Hippocampal formation (tissue), 2 donors: ENCODE measurements at places on chromosomes 7 and 10.
A peak's percentile ranks its signal among the peaks of the same experiment; 100 is the strongest.

DNA sequence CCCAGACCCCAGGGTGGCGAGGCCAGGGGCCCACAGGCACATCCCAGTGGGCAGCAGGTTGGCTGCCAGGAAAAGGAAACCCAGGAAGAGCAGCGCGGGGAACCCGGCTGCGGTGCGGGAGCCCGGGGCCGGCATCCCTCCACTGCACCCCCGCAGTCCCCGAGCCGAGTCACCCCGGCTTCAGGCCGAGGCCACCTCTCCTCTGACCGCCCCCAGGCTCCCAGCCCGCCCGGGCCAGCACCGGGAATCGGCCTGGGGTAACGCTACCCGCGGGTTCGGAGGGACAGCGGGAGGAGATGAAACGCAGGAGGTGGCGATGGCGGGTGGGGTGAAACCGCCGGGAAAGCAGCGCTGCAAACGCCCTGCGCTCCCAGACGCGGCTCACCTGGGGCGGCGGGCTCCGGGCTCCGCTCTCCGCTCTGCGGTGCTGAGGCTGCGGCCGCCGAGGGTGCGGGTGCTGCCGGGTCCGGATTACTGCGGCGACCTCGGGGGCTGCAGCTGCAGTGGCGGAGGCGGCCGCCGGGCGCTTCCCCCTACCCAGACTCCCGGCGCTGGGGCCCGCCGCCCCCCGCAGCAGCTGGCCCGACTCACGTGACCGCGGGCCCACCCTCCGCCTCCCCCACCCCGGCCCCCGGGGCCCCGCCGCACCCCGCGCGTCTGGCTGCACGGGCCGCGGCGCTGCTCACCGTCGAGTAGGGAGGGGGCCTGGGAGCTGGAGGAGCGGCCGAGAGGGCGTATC lies at the start of gene SCRN1:
SCRN1 (minus strand) TSS at position 545 of the 739 bp plus-strand sequence. CDS start 20,734 bp downstream, outside the sequence.
- peak; percentile 41 for DNase-seq

- DNase-seq, result no peak
Observed at GRCh38 chr7:29442146-29442545, 121.5 kb upstream of the PRR15 start.

- no peak for DNase-seq
Observed at GRCh38 chr10:70481105-70481504, 2.5 kb downstream of the PALD1 start.

GRCh38 chr10:8437896-8438295 lies 383.4 kb downstream of the GATA3 start:
- DNase-seq, result no peak

GRCh38 chr7:95772298-95772770 lies at the start of gene DYNC1I1:
Gene DYNC1I1 (plus strand): TSS chr7:95772554. CDS start chr7:95804730, 32,176 bp downstream.
- peak; percentile 54 for DNase-seq

DNA sequence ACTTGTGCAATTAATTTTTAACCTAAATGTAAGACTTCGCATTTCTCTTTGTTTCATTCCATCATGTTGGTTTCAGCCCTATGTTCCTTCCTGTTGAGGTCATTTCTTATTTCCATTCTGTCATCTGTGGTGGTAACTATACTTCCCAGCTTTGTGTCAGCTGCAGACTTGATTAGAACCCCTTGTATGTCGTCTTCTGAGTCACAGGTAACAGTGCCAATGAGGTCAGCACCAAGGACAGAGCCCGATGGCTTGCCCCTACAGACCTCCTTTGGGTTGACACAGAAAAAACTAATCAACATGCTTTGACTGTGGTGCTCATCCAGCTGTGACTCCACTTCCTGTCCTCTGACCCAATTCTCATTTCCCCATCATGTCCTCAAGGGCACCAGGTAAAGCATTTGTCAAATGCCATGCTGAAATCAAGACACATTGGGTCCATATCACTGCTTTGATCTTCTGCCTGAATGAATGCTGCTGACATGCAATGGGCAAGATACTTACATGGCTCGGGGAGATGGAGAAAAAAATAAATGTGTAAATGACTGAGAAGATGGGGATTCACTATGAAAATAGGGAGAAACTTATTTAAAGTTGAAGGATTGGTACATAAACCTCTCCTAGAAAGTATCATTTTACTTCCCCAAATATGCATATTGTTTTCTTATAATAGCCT lies 25.6 kb upstream of the CRTAC1 start:
- DNase-seq, result no peak

- DNase-seq, result no peak
Observed at GRCh38 chr10:103507235-103508191, 14.0 kb downstream of the NEURL1 start.

GRCh38 chr7:51239691-51240090 lies 76.9 kb downstream of the COBL start:
- no peak for DNase-seq

DNA sequence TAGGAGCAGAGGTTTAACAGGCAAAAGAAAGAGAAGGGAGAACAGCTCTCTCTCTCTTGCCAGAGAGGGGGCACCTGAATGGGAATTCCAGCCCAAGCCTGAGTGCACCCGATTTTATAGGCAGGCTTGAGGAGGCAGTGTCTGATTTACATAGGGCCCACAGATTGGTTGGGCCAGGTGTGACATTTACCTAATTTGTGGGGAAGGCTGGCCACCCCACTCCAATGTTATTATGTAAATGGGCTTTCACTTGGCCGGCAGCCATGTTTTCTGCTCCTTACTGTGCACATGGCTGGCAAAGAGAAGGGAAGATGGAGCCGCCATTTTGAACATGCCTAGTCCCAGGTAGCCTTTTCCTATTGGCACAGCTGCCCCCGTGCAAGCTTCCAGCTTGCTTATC lies 735.5 kb upstream of the AUTS2 start:
- DNase-seq, result no peak

- DNase-seq, result no peak
Observed at GRCh38 chr10:100282907-100283306, 3.6 kb downstream of the BLOC1S2 start.

DNA sequence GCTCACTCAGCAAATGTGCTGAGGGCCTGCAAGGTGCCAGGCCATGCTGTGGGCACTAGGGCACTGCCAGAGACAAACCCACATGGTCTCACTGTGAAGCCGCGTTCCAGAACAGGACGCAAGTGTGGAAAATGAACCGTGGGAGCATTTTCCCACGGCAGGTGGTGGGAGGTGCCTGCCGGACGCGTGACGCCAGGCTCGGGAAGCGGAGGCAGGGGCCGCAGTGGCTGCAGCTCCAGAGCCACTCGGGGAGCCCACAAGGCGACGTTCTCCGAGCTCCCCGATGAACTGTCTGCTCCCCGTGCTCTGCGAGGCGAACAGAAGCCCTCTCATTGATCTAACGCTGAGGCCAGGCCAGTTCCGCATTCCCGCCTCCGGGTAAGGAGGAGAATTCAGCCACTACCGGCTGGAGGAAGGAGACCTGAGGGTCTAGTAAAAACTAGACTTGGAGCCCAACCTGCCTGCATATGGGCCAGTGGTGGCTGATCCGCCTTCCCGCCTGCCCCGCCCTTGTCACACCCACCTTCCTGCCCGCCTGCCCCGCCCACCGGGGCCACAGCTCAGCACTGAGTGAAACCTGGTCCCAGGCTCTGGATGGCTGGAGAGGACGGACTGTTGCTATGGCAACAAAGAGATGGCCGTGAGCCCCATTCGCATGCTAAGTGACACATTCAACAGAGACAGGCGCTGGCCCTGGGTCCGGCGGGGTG lies 13.1 kb downstream of the ADGRA1 start:
- no peak for DNase-seq

GRCh38 chr10:119455609-119456434 lies 86.7 kb downstream of the RGS10 start:
- DNase-seq, result no peak

DNA sequence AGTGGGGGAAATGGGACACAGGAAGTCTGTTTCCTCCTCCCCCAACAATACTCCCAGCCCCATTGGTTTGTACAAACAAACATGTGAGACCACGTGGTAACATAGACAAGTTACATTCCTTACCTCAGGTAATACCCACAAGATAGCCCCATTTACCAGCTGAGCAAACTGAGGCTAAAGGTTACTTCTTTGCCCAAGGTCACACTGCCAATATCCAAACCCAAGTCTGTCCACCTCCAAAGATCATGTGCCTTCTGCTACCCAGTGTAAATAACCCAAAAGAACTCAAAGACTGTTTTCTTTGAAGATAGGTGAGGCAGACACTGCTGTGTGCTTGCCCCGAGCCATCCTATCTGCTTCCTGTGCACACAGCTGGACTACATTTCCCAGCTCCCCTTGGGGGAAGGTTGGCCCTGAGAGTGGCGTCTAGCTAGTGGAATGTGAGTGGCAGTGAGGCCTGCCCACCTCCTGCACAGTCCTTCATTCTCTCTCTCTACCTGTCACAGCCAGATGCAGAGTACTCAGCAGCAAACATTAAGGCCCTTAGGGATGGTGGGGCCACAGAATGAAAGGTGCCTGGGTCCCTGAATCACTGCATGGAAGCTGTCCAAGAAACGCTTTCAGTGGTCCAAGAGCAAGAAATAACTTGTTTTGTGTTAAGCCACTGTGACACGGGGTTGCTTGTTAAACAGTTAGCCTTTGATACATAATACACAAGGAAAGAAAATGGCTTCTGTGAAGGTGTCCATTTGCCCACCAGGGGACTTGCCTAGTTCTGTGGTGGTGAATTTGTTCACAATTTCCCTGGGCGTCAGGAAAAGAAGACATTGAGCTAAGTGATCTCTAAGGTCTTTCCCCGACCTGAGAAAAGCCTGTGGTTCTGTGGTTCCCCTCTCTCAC lies 257.7 kb upstream of the NFE2L3 start:
- no peak for DNase-seq

- no peak for DNase-seq
Observed at GRCh38 chr10:121449482-121449924, 148.7 kb downstream of the FGFR2 start.

DNA sequence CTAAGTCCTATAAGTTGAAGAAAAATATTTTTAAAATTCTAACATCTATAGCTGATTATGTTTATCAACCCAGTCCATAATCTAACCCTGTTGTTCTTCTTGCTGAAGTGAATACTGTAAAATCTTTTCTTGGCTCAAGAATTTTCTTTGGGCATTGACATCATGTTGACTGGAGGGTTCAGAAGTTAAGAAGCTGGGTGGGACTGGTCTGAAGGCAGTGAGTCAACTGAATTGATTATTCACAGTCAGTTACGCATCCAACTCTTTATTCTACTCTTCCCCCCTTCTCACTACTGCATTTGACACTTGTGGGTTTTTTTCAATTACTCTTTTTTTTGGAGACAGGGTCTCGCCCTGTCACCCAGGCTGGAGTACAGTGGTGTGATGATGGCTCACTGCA lies 31.0 kb downstream of the DENND2A start:
- DNase-seq, result no peak

- DNase-seq, result peak; percentile 39
Observed at GRCh38 chr10:1180836-1181235, 124.7 kb downstream of the WDR37 start.

GRCh38 chr10:126634911-126635310 lies 35.6 kb downstream of the C10orf90 start:
- DNase-seq, result peak; percentile 12

DNA sequence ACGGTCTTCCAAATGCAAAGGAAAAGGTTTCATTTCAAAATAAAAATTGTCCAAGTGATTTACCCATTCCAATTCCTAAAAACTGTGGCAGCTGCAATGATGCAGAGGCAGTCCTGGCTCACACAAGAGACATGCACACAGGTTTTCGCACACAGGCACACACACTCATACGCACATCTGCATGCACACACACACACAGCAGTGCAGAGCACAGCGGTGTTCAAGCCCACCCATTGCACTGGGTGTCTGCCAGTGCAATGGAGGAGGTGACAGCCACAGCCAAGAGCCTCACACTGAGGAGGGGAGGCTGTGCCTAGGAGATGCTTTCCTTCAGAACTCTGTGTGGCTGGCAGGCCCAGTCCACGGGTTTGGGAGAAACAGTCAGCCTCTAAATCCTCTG lies 123.7 kb downstream of the SLIT1 start:
- DNase-seq, result no peak

- DNase-seq, result no peak
Observed at GRCh38 chr7:100407285-100408180, 21.0 kb downstream of the ZCWPW1 start.

GRCh38 chr10:3090914-3091787 lies 23.8 kb downstream of the PFKP start:
- peak; percentile 16 for DNase-seq

DNA sequence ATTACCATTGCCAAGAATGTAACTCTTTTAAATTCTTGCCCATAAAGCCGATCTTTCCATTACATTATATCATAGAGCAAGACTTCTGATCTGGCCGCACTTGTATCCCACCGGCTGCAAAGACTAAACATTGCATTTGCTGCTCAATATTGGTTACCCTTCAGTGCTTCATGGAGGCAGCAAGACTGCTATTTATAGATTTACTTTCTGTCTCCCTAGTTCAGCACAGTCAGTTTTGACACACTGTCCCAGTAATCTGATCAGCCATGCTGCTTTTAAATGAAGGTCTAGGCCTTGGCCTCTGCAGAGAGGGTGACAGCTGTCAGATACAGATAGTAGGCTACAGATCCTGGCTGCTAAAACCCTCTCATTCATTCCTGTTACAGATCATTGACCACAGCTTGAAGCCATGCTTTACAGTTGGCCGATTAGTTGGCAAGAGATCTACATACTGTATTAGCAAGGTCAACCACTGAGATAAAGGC lies 562.6 kb upstream of the GALNT17 start:
- DNase-seq, result no peak

DNA sequence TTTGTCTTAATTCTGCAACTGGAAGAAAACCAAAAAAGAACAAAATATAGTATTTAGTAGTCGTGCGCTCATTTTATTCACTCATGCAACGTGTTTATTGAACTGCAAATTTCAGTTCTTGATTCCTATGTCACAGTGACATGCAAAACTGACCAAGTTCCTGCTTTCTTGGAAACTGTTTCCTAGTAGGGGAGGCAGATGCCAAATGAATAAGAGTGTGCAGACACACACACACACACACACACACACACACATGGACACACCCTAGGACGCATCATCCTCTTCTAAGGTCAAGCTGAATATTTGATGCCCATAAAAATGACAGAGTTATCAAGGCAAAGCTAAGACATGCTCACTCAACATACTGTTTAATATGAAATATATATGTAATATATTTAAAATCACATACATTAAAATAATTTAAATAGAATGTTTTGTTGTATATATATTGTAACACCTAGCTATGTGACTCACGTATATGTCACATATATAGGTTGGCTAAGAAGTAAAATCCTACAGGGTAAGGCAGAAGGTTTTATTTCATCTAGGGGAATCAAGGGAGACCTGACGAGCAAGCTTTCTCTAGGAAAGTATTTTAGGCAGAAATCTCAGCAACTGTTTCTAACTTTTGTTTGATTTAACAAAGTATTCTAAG lies 79.6 kb downstream of the SVIL start:
- no peak for DNase-seq

DNA sequence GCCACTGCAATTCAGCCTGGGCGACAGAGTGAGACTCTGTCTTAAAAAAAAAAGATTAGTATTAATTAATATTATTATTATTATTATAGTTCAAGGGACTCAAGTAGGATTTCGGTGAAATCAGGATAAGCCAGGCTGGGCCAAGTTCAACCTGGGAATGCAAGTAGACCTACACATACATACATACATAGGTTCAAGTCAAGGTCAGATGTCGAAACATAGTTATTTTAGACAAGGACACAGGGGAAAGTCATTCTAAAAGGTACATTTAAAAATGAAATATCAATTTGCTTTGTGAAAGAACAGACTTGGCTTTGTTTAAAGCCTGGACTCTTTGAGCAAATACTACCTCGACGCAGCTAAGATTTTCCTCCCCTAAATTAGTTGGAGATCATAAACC lies 149.3 kb downstream of the RNF133 start:
- DNase-seq, result no peak
